Lung microvascular endothelial cell (primary cell): ENCODE measurements at places on chromosomes 2 and 18. TPM values are rescaled to one million over a fixed set of nuclear protein-coding genes. Genes with fewer than 3 reads are reported as not detected.

The UGT1A6 gene
- not detected in 2 replicates for total RNA-seq

The IL1A gene
- total RNA-seq, result under 0.01 TPM in 1 of 2 replicates, not detected in the other

The DOCK10 gene
- 2.0 and 8.5 TPM in 2 replicates for total RNA-seq

The SLC16A14 gene
- total RNA-seq, result under 0.01 TPM in 2 replicates

The IL1B gene
- total RNA-seq, result 0.22 TPM in 1 of 2 replicates, not detected in the other
